Ovary (tissue), 10 donors: ENCODE measurements at places on chromosomes 6 and 20. TPM values are rescaled to one million over a fixed set of nuclear protein-coding genes. Genes with fewer than 3 reads are reported as not detected.

The DPPA5 gene
- total RNA-seq, result not detected

The ARMC12 gene
- 1.1 TPM for total RNA-seq

The KCNG1 gene
- total RNA-seq, result 0.15 TPM

The ZNF831 gene
- 0.05 TPM for total RNA-seq

The CTAGE9 gene
- not detected for total RNA-seq

The CAP2 gene
- total RNA-seq, result 9.0 TPM

The PANK2 gene
- total RNA-seq, result 34.3 TPM

DNA sequence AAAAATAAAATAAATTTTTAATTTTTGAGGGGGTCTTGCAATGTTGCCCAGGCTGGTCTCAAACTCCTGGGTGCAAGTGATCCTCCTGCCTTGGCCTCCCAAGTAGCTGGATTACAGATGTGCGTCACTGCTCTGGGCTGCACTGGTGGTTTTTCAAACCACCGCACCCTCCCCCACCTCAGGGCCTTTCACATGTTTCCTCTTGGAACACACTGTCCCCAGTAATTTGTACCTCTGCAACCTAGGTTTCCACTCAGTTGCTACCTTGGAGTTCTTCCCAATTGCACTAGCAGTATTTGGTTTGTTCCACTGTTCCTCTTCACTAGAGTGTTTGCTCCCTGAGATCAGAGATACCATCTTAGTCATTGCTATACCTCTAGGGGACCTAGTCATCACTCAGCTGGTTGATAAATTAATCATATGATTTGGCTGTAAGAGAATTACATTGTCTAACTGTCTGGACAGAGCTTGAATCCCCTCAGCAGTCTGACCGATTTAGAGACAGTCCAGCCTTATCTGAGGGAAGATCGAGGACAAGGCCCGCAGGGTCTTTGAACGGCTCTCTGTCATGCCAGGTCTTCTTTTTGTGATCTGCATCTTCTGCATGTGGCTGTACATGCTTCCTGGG, 32.0 kb downstream of the CEP43 start:
- H3K4me1 ChIP-seq, result no peaks in the 10 kb centered on the region
- H3K27me3 ChIP-seq, result no peaks in the 10 kb centered on the region
- DNase-seq, result no peak

DNA sequence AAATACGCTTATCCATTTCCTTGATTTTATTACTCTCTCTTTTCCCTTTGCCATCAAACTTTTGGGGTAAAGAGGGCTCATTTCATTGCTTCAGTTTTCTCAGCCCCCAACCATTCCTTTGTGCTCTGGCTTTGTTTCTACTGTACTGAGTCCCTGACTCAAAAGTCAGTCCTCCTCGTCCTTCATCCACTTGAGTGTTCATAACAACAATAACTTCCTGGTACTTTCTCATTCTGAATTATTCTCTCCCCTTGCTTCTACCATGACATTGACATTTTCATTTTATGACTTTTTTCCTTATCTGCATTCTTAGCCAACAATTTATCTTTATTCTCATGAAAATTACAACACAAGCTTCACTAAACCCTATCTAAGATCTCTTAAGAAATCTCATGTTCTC, 911 bp downstream of the ENPP3 start:
- H3K4me3 ChIP-seq, result no peak overlapping the region
- H3K4me1 ChIP-seq, result no peaks in the 10 kb centered on the region
- H3K36me3 ChIP-seq, result no peaks in the 10 kb centered on the region
- no peaks in the 10 kb centered on the region for H3K27me3 ChIP-seq
- DNase-seq, result no peak
- H3K27ac ChIP-seq, result no peak overlapping the region

DNA sequence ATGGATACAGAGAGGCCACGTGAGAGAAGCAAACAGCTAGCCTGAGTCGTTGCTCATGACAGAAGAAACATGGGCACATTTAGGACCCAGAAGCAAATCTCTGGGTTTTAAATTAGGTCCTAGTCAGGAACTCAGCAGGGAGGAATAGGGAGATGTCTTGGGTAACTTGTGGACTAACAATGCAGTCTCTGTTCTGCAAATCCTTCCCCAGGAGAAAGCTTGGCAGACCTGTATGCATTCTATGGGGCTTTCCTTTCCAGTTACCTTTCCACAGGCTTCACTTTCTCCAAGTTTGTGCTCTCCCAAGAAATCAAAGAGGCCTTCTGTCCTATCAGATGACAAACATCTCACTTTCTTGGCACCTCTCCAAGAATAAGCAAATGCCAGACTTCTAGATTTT, 47.2 kb upstream of the PLCB4 start:
- H3K27me3 ChIP-seq, result no peaks in the 10 kb centered on the region
- no peak for DNase-seq
- H3K27ac ChIP-seq, result no peak overlapping the region

DNA sequence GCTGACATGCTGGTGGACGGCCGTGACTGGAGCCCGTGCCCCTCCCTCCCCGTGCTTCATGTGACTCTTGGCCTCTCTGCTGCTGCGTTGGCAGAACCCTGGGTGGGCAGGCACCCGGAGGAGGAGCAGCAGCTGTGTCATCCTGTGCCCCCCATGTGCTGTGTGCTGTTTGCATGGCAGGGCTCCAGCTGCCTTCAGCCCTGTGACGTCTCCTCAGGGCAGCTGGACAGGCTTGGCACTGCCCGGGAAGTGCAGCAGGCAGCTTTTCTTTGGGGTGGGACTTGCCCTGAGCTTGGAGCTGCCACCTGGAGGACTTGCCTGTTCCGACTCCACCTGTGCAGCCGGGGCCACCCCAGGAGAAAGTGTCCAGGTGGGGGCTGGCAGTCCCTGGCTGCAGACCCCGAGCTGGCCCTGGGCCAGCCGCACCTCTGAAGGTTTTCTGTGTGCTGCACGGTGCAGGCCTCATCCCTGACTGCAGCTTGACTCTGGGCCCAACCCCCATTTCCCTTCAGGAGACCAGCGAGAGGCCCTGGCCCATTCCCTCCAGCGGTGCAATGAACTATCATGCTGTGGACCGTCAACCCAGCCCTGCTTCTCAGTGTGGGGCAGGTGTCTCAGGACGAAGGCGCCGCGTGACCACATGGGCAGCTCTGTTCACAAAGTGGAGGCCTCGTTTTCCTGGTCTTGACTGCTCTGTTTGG, 8.1 kb downstream of the NPBWR2 start:
- no peak overlapping the region for H3K4me3 ChIP-seq
- no peaks in the 10 kb centered on the region for H3K4me1 ChIP-seq

DNA sequence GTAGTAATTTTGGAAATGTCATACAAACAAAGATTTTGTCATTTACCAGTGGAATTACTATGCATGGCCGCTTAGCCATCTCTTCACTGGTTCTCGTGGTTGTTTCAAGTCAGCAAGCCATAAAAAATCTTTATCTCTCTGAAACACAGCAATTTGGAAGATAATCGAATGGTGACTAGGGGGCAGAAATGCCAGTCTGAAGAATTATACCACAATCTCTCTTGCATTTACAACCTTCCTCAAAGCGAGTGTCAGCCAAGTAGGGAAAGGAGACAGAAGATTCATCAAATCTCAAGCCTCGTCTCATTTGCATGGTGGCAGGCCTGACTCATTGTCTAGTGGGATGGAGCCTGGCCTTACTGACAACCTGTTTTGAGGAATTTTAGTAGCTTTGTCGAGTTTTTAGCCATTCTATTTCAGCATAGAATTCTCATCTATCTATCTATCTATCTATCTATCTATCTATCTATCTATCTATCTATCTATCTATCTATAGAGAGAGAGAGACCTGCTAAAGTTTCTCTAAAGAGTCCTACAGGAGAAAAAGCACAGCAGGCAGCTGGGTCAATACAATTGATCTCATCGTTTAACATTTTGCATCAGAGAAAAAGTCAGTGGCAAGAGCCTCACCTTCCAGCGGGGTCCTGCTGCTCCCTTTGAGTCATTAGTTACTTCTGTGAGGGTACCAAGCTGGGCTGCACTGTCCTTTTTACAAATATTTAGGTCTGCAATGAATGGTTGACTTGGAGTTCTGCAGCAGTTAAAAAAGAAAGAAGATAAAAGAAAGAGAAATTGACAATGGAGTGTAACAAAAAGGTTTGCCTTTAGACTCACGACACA, 572.8 kb downstream of the TFAP2A start:
- no peak overlapping the region for H3K4me3 ChIP-seq
- no peaks in the 10 kb centered on the region for H3K27me3 ChIP-seq
- H3K4me1 ChIP-seq, result no peaks in the 10 kb centered on the region
- no peak for DNase-seq
- H3K36me3 ChIP-seq, result no peaks in the 10 kb centered on the region
- H3K27ac ChIP-seq, result no peak overlapping the region

GRCh38 chr6:20751293-20751935, 217.2 kb downstream of the CDKAL1 start:
- no peaks in the 10 kb centered on the region for H3K27me3 ChIP-seq
- no peak overlapping the region for H3K4me3 ChIP-seq
- peaks cover 6% of the 10 kb centered on the region for H3K4me1 ChIP-seq
- no peak overlapping the region for H3K27ac ChIP-seq
- H3K36me3 ChIP-seq, result no peaks in the 10 kb centered on the region
- DNase-seq, result no peak

- no peaks in the 10 kb centered on the region for H3K27me3 ChIP-seq
- no peaks in the 10 kb centered on the region for H3K4me1 ChIP-seq
- no peak overlapping the region for H3K27ac ChIP-seq
- no peaks in the 10 kb centered on the region for H3K36me3 ChIP-seq
Measured at GRCh38 chr20:44099832-44100231, 87.2 kb downstream of the JPH2 start.

GRCh38 chr6:93751969-93752368, 332.6 kb upstream of the EPHA7 start:
- H3K4me3 ChIP-seq, result no peak overlapping the region
- no peak for DNase-seq
- no peaks in the 10 kb centered on the region for H3K27me3 ChIP-seq
- no peaks in the 10 kb centered on the region for H3K36me3 ChIP-seq

GRCh38 chr20:21632031-21632734, 73.3 kb upstream of the PAX1 start:
- H3K27me3 ChIP-seq, result no peaks in the 10 kb centered on the region
- no peak for DNase-seq
- no peak overlapping the region for H3K27ac ChIP-seq
- no peaks in the 10 kb centered on the region for H3K4me1 ChIP-seq
- H3K4me3 ChIP-seq, result no peak overlapping the region

- no peak overlapping the region for H3K27ac ChIP-seq
- no peak overlapping the region for H3K4me3 ChIP-seq
- peaks cover 20% of the 10 kb centered on the region for H3K4me1 ChIP-seq
- H3K27me3 ChIP-seq, result no peaks in the 10 kb centered on the region
- no peaks in the 10 kb centered on the region for H3K36me3 ChIP-seq
- no peak for DNase-seq
Measured at GRCh38 chr6:156060013-156060412, 604.4 kb upstream of the NOX3 start.

- H3K4me3 ChIP-seq, result no peak overlapping the region
- H3K27me3 ChIP-seq, result no peaks in the 10 kb centered on the region
- no peaks in the 10 kb centered on the region for H3K4me1 ChIP-seq
- H3K27ac ChIP-seq, result no peak overlapping the region
Measured at GRCh38 chr20:6855796-6856195, 88.3 kb downstream of the BMP2 start.

- no peaks in the 10 kb centered on the region for H3K36me3 ChIP-seq
- DNase-seq, result no peak
- peaks cover 3% of the 10 kb centered on the region for H3K4me1 ChIP-seq
- H3K27me3 ChIP-seq, result no peaks in the 10 kb centered on the region
- H3K27ac ChIP-seq, result no peak overlapping the region
Measured at GRCh38 chr6:154648888-154649205, 84.4 kb upstream of the SCAF8 start.

GRCh38 chr20:58865843-58866242, 13.3 kb downstream of the GNAS start:
- no peaks in the 10 kb centered on the region for H3K36me3 ChIP-seq
- H3K27me3 ChIP-seq, result no peaks in the 10 kb centered on the region

- no peak overlapping the region for H3K4me3 ChIP-seq
- H3K27me3 ChIP-seq, result no peaks in the 10 kb centered on the region
- H3K27ac ChIP-seq, result no peak overlapping the region
- no peaks in the 10 kb centered on the region for H3K36me3 ChIP-seq
Measured at GRCh38 chr6:99099243-99099642, 151.5 kb upstream of the FBXL4 start.

- no peaks in the 10 kb centered on the region for H3K4me1 ChIP-seq
- no peak for DNase-seq
- H3K36me3 ChIP-seq, result no peaks in the 10 kb centered on the region
- no peaks in the 10 kb centered on the region for H3K27me3 ChIP-seq
- H3K27ac ChIP-seq, result no peak overlapping the region
Measured at GRCh38 chr6:148565930-148566663, 180.7 kb upstream of the UST start.

- no peak for DNase-seq
- H3K27ac ChIP-seq, result no peak overlapping the region
- no peaks in the 10 kb centered on the region for H3K36me3 ChIP-seq
- H3K27me3 ChIP-seq, result no peaks in the 10 kb centered on the region
- no peaks in the 10 kb centered on the region for H3K4me1 ChIP-seq
Measured at GRCh38 chr6:163232015-163232523, 182.4 kb upstream of the QKI start.

- H3K4me1 ChIP-seq, result peaks cover 14% of the 10 kb centered on the region
- no peaks in the 10 kb centered on the region for H3K27me3 ChIP-seq
- peak within 1 kb of the TSS; percentile 32 for H3K4me3 ChIP-seq
- no peak within 1 kb of the TSS for H3K27ac ChIP-seq
- DNase-seq, result peak; percentile 85
Measured at GRCh38 chr20:49982346-49983122, at the start of gene SNAI1. SNAI1 (plus strand) TSS chr20:49982980; CDS start chr20:49983060, 80 bp downstream.

- no peak overlapping the region for H3K4me3 ChIP-seq
- no peak overlapping the region for H3K27ac ChIP-seq
- no peaks in the 10 kb centered on the region for H3K27me3 ChIP-seq
- DNase-seq, result no peak
- H3K36me3 ChIP-seq, result no peaks in the 10 kb centered on the region
Measured at GRCh38 chr6:69162811-69163210, 527.7 kb downstream of the ADGRB3 start.

- no peak for DNase-seq
- H3K27ac ChIP-seq, result peak overlapping the region; percentile 45
- no peaks in the 10 kb centered on the region for H3K27me3 ChIP-seq
- peak overlapping the region; percentile 54 for H3K4me3 ChIP-seq
Measured at GRCh38 chr6:106629859-106630163, 433 bp downstream of the QRSL1 start.

DNA sequence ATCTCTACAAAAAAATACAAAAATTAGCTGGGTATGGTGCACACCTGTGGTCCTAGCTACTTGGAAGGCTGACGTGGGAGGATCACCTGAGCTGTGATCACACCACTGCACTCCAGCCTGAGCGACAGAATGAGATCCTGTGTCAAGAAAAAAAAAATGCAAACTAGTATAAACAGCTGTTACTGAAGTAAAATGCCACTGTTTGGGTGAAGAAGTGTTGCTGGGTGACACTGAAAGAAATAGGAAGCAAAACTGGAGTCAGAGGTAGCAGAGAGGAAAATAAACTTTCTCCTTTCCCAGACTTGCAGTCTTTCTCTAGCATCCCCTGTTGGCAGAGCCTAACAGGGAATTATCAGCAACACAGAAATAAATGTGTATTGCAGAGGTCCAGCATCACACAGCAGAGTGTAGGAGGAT, 241.2 kb upstream of the PREP start:
- H3K27ac ChIP-seq, result no peak overlapping the region
- no peaks in the 10 kb centered on the region for H3K36me3 ChIP-seq
- no peaks in the 10 kb centered on the region for H3K4me1 ChIP-seq
